ENCODE measurements at places on chromosomes 1 and 21. TPM values are rescaled to one million over a fixed set of nuclear protein-coding genes. Genes with fewer than 3 reads are reported as not detected.

- peak; percentile 2 for DNase-seq
Observed at GRCh38 chr1:244012202-244012601, 38.9 kb upstream of the ZBTB18 start.

GRCh38 chr1:165397944-165398343 lies 41.4 kb upstream of the LMX1A start:
- no peak for DNase-seq

DNA sequence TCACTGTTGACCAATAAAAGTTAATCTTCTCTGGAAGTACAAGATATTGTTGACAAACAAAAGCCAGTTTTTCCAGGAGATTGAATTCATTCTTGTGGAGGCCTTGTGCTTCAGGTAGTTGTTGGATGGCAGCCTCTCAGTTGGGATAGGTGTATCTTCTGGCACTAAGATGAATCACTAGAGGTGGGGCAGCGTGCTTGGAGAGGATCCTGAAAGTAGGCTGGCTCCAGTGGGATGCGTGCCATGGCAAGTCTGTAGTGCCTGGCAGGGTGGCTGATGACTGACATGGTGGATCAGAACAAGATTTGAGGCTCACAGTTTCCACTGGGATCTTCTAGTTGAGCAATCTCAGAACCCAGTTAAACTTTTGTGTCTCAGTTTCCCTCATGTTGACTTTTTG lies 2.4 kb downstream of the VPS13D start:
- no peak for DNase-seq

DNA sequence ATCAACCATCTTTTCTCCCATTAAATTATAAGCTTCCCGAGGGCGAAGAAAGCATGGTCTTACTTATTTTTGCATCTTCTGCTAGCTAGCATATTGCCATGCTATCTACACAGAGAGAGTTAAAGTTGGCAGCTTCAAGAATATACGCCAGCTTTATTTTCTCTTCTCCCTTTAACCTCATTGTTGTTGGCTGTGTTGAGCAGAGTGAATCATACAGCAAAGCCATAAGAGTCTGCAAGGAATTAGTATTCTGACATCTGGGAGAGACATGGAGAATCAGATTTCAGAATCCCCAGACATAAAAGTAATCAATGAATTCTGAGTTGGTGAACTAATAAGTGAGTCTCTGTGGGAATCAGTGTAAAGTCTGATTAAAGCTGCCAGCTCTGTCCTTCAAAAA lies 649.6 kb upstream of the PTBP2 start:
- no peak for DNase-seq

DNA sequence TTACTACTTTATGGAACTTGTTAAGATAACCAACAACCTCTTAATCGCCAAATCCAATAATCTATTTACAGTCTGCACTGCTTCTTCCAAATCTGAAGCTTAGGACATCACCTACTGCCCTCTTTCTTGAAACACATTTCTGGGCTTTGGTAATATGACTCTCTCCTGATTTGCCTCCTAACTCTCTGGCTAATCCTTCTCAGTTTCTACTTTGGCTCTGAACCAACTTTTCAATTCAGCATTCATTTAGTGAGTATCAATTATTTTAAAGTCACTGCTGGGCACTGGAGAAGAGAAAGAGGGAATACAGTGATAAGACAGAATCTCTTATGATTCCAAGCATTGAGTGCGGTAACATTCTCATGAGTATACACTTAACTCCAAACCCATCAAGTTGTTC lies 275.0 kb downstream of the AKT3 start:
- DNase-seq = no peak

The PLA2G2D gene
- not detected for polyA plus RNA-seq

DNA sequence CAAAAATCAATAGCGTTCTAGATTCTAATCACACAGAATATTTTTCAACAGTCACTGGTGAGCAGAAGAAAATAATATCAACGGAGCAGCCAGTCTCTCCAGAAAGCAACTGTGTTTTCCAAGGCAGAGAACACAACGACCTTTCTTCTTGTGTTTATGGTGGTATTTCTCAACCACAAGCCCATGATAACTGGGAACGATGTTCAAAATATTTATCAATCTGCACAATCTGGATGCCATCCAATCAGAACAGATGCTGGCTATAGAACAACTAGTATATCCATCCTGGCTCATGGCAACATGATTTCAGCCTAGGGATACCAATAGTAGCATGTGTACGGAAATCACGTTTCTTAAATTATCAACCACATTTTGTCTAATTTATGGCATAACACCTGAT lies 162.7 kb upstream of the RUNX1 start:
- no peak for DNase-seq

- no peak for DNase-seq
Observed at GRCh38 chr1:229696385-229696784, 70.3 kb downstream of the URB2 start.

The AXDND1 gene
- 0.27 TPM for polyA plus RNA-seq

- DNase-seq = no peak
Observed at GRCh38 chr1:203152158-203153034, 23.2 kb downstream of the MYBPH start.

DNA sequence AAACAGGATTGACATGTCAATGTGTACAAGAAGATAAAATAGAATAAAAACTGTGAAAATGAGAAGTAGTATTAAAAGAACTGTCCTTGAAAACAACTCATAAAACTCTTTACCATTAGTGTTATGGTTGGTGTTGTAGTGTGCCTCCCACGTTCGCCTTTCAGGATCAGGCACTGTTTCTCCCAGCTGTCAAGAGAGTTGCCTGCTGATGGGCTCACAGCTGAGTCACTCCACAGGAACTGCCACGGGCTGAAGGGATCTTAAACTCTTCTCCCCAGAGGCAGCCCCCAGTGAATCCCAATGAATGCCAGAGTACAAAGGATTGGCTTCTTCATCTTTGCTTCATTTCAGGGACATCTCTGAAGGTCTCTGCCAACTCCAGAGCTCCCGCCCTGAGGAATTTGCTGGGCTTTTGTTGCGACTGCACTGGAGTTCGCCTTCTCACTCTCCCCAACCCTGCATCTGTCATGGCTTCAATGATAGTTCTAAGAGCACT lies 119.6 kb downstream of the ADGRL2 start:
- DNase-seq = no peak

The TRIM33 gene
- 17.4 TPM for polyA plus RNA-seq

The LCE1F gene
- polyA plus RNA-seq = not detected

DNA sequence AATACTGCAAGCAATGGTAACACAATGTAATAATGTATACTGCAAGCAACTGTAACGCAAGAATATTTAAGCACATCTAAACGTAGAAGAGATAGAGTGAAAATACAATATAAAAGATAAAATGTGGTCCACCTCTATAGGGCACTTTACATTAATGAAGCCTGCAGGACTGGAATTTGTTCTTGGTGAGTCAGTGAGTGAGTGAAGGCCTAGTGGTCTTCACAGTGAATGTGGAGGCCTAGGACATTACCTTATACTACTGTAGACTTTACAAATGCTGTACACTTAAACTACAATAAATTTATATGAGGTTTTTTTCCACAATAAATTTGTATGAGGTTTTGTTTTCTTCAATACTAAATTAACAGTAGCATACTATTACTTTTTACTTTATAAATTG lies 287.4 kb upstream of the SNX7 start:
- DNase-seq = no peak

The ZNF697 gene
- 3.2 TPM for polyA plus RNA-seq

DNA sequence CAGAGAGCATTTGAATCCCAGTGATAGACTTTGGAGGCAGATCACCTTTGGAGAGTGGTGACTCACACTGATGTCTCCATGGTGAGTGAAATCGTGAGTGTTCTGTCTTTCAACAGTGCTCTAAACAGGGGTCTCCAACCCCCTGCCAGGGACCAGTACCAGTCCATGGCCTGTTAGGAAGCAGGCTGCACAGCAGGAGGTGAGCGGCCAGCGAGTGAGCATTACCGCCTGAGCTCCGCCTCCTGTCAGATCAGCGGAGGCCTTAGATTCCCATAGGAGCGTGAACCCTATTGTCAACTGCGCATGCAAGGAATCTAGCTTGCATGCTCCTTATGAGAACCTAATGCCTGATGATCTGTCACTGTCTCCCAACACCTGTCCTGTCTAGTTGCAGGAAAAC lies 61.8 kb upstream of the B3GALNT2 start:
- DNase-seq = no peak

The KMO gene
- polyA plus RNA-seq = not detected

GRCh38 chr1:154000420-154000819 lies 9.9 kb downstream of the RPS27 start:
- DNase-seq = no peak

DNA sequence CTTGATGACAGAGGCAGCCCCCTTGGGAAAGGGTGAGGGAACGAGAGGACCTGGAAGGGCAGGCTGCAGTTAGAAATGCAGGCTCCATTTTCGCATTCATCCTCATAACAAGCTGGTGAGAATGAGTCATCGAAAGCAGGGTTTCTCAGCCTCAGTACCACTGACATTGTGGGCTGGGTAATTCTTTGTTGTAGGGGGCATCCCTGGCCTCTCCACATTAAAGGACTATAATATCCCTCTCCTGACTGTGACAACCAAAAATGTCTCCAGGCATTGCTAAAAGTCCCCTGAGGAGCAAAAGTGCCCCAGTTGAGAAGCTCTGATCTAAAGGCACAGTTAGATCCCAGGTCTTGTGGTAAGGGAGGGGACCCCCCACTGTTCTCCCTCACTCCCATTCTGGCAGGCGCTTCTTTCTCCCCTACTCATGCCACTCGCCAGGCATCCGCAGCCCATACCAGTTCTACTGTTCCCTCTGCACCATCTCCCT lies 20.4 kb downstream of the KCNN3 start:
- DNase-seq = no peak

DNA sequence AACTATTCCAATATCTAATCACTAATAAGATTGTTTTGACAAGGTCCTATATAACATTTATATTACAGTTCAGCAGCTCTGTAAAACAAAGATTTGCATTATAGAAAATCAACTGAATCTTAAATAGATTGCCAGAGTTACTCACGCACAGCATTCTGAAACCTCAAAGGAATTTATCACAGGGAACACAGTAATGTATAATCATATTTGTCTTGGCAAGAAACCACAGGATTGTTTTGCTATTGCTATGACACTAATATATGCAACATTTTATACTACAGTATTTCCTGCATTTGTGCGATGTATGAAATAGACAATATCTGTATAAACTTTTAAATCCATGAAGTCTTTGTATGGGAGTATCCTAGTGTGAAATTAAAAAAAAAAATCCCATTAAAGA lies 101.4 kb downstream of the PLPPR5 start:
- DNase-seq = no peak

The SYTL1 gene
- polyA plus RNA-seq = 0.23 TPM

DNA sequence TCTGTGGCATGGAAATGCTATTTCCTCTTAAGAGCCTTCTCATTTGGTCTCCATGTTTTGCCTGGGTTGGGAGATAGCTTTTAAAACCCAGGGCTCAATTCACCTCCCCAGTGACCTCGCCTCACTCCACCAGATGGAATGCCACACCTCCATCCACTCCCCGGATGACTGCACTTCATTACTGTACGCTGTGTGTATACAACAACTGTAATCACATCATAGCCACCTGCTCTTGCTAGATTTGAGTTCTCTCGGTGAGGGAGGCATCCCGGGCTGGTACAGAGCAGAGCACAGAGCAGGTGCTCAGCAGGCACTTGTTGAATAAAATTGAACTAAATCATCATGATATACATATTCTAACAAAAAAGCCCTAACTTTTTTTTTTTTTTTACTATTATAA lies 26.0 kb downstream of the SDE2 start:
- no peak for DNase-seq

DNA sequence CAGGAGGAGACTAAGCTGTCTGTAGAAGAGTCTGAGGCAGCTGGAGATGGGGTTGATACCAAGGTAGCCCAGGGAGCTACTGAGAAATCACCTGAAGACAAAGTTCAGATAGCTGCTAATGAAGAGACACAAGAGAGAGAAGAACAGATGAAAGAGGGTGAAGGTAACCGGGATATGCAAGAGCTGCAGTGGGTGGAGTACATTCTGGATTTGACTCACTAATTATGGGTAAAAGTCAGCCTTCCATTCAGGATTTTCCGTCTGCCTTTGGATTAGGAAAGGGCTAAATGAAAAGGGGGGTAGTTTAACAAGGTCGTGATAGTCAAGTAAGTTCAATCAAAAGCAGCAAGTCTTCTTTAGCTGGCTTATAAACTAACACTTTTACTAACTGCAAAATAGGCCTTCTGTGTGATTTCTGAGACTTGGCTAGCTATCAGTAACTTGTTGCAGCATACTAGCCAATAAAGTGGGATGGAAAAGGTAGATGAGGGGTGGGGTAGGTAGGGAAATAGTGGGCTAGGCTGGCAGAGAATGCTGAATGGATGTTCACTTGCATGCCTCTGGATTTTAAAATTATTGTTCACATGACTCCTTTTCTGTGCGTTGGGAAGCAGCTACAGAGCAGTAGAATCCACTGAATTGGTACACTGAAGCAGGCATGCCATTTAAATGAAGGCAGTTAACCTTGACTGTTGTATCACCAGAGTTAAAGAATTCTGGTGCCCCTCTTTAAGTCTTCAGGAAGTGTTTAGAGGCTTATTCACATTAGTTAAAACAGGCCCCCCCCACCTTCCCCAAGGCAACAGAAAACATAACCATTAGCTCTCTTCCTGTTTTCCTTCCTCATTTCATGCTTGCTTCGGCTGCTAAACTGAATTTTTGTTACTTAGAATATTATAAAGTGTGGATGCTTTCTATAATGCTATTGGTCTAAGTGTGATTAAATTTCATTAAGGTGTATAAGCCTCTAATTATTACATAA lies 15.4 kb downstream of the CCDC17 start:
- no peak for DNase-seq

- DNase-seq = peak; percentile 99
Observed at GRCh38 chr1:234925440-234926263, 203.0 kb downstream of the TOMM20 start.

DNA sequence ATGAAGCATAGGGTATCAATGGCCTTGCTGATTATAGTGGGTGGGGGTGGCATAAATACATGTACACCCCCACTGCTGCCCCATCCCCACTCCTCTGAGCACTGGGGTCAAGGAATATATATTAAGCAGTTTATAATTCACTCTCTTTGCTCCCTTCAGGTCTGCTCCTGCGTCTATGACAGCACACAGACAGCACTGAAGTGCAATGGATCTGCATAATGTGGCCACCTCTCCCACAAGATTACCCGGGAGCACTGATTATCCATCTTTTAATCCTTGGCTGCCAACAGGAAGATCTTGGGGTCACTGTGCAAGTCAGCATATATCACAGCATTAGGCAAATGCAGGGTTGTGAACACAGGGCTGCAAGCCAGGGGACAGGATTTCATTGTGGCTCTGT lies 19.3 kb downstream of the RXRG start:
- no peak for DNase-seq

The ENAH gene
- 68.7 TPM for polyA plus RNA-seq

The UBL4B gene
- 34.8 TPM for polyA plus RNA-seq

The C8A gene
- not detected for polyA plus RNA-seq

DNA sequence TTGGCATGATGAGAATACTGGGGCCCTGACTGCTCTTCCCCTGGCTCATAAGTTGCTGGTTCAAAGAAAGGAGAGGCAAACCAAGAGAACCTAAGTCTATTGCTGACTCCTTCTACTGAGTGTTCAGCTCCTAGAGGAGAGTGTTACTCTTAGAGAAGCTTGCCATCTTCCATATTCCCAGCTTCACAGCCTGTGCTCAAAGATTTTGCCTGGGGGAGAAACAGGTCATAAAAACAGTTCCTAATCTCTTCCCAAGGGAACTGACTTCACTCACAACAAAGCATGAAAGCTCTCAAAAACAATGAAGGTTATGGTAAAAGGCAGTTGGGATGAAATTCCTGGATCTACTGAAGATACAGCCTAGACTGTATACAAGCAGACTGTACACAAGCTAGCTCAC lies 37.1 kb downstream of the LRRC40 start:
- no peak for DNase-seq
